ENCODE measurements at places on chromosomes 7 and 10.

DNA sequence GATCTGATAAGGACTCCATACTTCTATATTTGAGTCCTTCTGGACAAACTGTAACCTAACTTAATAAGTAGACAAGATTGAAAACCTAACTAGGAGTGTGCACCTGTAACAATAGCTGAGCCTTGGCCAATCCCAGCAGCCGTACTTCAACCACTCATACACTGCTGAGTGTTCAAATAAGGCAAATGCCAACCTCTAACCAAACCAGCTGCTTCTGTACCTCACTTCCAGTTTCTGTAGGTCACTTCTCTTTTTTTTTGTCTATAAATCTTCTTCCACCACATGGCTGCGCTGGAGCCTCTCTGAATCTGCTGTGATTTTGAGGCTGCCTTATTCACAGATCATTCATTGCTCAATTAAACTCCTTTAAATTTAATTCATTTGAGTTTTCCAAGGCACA, 753.2 kb downstream of the DNAJB9 start:
- DNase-seq: no peak

- DNase-seq: no peak
Observed at GRCh38 chr10:13231808-13232207, 2.4 kb downstream of the UCMA start.

DNA sequence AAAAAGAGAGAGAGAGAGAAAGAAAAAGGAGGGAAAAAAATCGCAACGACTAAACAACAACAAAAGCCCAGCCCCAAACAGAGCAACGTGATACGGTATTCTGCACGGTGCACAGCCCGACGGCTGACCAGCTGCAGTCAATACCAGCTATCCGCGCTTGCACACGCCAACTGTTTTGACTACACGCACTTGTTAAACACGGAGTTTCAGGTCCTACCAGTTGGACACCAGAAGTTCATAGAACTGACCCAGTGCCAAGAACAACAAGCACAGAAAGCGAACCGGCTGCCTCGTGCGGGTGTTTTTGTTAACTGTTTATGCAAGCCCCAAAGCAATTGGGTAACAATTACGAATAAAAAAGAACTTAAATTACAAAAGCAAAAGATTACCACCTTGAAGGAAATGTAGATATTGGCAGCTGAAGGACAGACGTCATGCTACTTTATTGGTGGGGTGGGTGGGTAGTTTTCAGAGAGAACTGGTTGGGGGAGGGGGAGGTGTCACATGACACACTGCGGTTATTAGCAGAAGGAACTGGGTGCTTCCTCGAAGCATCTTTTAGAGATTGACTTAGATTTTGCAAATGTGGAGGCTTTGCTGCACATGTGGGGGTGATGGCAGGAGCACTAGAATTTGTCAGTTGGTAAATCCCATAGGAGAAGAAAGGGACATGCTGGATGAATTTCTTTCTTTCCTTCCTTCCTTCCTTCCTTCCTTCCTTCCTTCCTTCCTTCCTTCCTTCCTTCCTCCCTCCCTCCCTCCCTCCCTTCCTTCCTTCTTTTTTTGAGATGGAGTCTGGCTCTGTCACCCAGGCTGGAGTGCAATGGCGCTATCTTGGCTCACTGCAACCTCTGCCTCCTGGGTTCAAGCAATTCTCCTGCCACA, 110.6 kb upstream of the EFCAB10 start:
- DNase-seq: peak; percentile 59

DNA sequence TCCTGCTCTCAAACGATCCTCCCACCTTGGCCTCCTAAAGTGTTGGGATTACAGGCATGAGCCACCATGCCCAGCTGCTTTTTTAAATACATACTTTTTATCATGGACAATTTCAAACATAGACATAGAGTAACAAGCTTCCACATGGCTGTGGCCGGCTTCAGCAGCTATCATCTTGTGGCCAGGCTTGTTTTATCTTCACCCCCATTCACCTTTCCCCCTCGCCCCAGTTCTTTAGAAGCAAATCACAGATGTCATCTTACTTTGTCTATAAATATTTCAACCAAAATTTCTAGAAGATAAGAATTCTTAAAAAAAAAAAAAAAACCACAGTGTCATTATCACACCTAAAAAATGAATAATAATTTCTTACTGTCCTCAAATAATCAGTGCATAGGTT, 5.9 kb downstream of the FOXK1 start:
- DNase-seq: no peak

- DNase-seq: no peak
Observed at GRCh38 chr10:116917481-116917880, 68.2 kb downstream of the ENO4 start.

DNA sequence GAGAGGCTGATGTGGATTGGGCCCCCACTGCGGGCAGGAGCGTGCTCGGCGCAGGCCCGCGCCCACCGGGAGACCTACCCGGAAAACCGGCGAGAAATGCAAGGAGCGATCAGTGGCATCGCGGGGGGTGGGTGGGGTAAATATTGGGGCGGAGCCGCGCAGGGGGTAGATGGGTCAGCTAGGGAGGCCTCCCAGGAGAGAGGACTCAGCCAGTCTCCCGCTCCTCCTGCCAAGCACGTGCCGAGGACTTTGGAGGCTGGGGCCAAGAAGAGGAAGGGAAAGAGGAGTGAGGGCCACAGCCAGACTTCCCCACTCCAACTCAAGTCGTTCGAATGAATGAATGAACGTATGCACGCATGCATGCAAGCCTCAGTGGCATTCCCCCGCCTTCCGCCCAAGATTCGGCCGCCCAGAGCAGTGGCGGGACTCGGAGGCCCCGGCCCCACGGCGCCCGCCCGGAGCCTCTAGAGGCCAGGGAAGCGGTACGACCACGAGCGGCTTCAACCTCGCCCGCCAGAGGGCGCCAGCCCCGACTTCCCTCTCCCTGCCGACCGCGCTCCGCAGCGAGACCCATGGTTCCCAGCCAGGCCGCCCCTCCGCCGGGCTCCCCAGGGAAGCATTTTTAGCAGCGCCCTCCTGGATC, 3.6 kb downstream of the NPM3 start:
- peak; percentile 54 for DNase-seq

GRCh38 chr10:95445837-95446486, 115.2 kb downstream of the SORBS1 start:
- no peak for DNase-seq

- DNase-seq: no peak
Observed at GRCh38 chr10:21934307-21934706, 69.2 kb downstream of the DNAJC1 start.

GRCh38 chr10:119479532-119479931, 63.0 kb downstream of the RGS10 start:
- no peak for DNase-seq

- DNase-seq: no peak
Observed at GRCh38 chr10:63481815-63482421, 16.1 kb upstream of the JMJD1C start.

GRCh38 chr10:119207366-119207666, at the start of gene GRK5:
GRK5 (plus strand) TSS chr10:119207571; CDS start chr10:119207918, 347 bp downstream.
- peak; percentile 96 for DNase-seq

DNA sequence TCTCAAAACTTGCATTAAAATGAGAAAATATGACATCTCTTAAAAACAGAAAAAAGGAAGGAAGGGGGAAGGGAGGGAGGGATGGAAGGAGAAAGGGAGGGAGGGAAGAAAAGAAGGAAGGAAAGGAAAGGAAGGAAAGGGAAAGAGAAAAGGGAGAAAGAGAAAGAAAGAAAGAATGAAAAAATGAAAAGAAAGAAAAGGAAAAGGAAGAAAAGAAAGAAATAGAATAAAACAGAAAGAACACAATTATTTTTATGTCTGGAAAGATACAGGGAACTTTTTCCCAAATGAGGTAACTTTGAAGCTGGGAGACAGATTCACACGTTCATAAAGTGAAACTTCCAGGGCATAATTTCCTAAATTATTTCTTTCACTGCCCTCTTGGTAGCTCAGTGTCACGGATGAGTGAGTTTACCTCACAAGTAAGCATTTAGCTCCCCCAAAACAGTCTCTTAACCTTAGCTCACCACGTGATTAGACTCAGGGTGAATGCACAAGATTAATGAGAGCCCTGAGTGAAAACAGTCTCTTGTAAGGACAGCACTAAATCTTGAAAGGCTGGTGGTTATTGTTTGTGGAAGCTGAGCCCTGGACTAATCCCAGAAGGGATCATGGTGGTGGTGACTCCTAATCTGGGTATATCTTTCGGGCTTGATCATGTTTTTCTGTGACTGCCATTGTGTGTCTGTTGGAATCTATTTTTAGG, 74.1 kb upstream of the HDAC9 start:
- no peak for DNase-seq

DNA sequence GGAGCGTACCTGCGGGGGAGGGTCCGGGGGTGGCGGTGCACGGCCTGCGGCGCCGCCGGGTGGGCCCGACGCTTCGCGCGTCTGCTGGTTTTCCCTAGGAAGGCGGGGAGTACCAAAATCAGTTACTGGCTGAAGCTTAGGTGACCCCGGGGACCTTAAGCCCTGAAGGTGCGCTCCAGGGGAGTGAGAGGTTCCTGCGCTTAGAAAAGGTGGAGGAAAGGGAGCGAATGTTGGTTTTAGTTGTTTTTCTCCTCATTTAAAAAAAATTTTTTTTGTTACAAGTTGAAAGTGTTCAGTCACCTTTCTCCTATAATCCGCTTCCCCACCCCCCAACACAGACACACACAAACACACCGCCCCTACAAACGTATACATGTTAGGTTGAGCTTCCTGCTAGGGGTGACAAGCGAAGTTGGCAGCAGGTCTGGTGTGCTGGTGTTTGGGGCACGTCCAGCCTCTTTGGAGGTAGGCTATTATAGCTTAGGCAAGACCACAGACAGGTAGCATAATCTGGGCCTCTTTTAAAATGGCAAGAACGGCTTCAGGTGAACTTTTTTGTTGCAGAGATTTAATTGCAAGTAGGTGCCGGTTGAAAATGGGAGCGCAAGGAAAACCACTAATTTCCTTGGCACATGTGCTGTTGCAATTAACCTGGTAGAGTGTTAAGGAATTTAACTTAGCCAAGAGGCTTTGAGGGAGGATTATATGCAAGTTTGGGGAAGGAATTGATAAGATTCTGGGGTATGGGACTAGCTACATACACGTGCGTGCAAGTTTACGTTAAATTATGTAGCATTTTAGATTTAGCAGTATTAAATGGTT, 945 bp downstream of the ADD3 start:
- no peak for DNase-seq

DNA sequence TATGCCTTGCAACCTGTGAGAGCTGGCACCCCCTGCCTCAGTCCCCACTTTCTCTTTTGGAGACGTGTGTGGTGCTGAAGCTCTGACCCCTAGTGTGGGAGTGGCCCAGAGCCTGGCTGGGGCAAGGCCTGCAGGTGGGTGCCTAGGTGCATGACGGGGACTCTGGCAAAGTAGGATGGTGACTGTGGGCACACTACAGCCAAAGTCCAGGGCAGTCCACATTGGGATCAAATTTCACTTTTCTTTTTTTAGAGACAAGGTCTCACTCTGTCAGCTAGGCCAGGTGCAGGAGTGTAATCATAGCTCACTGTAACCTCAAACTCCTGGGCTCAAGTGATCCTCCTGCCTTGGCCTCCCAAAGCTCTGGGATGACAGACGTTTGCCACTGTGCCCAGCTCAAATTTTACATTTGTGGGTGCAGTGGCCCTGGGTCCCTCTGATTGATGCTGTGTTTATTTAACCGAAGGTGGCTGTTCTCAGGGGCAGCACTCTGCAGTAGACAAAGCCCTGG, 52.3 kb downstream of the NEURL1 start:
- DNase-seq: no peak

- no peak for DNase-seq
Observed at GRCh38 chr10:77197544-77197943, 440.1 kb downstream of the KCNMA1 start.

- no peak for DNase-seq
Observed at GRCh38 chr7:41777894-41778596, 75.2 kb upstream of the INHBA start.

GRCh38 chr10:72425133-72425532, 70.4 kb upstream of the DNAJB12 start:
- no peak for DNase-seq

- DNase-seq: no peak
Observed at GRCh38 chr10:128519581-128519980, 393.4 kb upstream of the MKI67 start.

- no peak for DNase-seq
Observed at GRCh38 chr7:78002021-78002420, 203.4 kb downstream of the PHTF2 start.

- DNase-seq: no peak
Observed at GRCh38 chr10:59563531-59563930, 146.1 kb downstream of the SLC16A9 start.

DNA sequence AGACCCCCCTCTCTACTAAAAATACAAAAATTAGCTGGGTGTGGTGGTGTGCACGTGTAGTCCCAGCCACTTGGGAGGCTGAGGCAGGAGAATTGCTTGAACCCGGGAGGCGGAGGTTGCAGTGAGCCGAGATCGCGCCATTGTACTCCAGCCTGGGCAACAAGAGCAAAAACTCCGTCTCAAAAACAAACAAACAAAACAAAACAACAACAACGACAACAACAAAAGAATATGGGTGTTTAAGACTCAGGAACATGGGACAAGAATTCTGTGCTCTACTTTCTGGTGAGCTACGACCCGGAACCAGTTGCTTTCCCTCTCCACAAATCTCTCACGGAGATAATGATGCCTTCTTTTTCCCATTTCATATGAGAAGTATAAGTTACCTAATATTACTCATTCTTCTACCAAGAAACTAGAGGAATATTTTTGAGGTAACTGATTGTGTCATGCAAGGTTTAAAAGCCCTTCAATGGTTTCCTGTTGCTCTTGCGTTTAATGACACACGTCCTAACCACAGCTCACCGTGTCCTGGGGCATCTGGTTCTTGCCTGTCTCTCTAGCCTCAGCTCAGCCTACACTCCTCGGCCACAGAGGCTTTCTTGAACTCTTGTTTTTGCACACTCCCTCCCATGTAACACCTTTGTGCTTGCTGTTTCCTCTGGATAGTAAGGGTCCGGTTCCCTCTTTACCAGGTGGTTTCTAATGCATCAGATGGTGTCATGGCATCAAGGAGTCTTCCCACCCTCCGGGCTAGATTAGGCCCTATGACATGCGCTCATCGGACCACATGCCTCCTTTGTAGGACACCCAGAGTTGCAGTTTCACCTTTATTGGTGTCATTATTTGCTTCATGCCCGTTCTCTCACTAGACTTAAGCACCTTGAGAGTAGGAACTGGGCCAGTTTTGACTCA, 67.5 kb downstream of the PFKFB3 start:
- DNase-seq: no peak

DNA sequence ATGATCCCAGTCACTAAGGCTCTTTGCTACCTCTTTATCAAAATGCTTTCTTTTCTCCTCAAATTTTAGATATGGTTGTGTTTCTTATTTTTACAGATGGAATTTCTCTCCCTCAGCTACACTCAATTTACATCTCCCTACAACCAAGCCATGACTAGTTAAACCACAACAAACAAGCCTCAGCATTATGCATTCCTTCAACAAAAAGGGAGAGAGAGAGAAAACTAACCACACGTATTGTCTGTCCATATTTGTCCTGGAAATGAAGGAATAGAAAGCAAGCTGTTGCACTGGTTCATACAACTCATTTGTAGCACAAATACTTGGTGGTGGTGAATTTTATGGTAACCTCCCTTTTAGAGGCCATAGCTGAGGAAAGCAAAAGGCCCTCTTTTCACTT, 286.4 kb downstream of the AHR start:
- no peak for DNase-seq

- no peak for DNase-seq
Observed at GRCh38 chr7:99249985-99250575, 22.6 kb upstream of the MYH16 start.

- no peak for DNase-seq
Observed at GRCh38 chr10:6195376-6195775, 7.4 kb upstream of the PFKFB3 start.

- DNase-seq: no peak
Observed at GRCh38 chr7:75656740-75657139, 82.0 kb downstream of the HIP1 start.

Measured in muscle of arm (tissue), 14 donors.